ENCODE measurements at places on chromosomes 4 and X. TPM values are rescaled to one million over a fixed set of nuclear protein-coding genes. Genes with fewer than 3 reads are reported as not detected.

Gene HTRA3
- total RNA-seq = 8.5 TPM

Gene CT45A10
- not detected for total RNA-seq

Gene GPRASP1
- total RNA-seq = 16.1 TPM

Gene OTOP1
- not detected for total RNA-seq
